ENCODE measurements at places on chromosomes 2 and 18. TPM values are rescaled to one million over a fixed set of nuclear protein-coding genes. Genes with fewer than 3 reads are reported as not detected.
A peak's percentile ranks its signal among the peaks of the same experiment; 100 is the strongest.

DNA sequence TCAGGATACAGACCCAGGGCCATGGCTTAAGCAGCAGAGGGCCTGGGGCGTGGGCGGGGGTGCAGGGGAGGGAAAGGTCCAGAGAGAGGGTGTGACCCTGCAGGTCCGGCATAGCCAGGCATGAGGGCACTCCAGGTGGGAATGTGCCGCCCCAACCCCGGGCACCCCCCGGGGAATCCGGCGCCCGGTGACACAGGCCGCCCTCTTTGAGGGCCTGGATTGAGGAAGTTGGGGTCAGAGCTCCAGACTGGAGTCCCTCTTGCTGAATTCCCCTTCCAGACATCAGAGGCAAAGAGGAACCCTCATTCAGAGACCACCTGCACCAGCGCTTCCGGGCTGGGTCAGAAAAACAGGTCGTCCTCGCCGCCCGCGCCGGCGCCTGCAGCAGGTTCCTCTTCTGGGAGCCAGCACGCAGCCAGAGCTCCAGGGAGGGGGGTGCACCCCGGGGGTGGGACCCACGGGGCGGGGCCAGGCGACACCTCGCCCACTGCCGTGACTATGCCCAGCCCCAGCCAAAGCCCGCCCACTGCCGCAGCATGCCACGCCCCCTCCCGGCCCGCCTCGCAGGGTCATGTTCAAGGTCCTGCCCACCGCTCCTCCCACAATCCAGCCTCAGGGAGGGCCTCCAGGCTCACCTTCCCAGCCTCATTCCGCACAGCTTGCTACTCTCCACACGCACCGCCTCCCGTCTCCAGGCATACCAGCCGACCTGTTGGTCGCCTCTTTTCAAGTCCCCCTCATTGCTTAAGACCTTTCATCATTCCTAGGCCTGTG lies 98.3 kb upstream of the ID2 start:
- DNase-seq, result peak; percentile 99

GRCh38 chr18:28635530-28635929 lies 458.6 kb upstream of the CDH2 start:
- DNase-seq, result no peak

- no peak for DNase-seq
Observed at GRCh38 chr2:18455236-18455862, 105.1 kb downstream of the RDH14 start.

DNA sequence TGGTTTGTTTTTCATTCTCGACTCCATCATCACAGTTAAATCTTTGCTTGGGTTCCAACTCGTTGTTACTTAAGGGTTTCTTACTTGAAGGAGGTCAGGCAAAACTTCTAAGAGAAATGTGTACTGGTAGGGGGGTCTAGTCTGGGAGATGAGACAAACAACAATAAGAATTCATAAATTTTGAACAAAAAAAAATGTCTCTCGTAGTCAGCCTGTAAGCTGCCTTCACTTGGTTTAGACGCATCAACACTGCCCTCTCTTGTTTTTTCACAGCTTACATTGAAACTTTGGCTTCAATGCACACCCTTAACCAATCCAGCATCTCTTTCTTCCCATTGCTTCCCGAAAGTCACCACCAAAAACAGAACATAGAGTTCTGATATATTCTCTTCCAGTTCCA lies 576.4 kb upstream of the PIK3C3 start:
- DNase-seq, result no peak

DNA sequence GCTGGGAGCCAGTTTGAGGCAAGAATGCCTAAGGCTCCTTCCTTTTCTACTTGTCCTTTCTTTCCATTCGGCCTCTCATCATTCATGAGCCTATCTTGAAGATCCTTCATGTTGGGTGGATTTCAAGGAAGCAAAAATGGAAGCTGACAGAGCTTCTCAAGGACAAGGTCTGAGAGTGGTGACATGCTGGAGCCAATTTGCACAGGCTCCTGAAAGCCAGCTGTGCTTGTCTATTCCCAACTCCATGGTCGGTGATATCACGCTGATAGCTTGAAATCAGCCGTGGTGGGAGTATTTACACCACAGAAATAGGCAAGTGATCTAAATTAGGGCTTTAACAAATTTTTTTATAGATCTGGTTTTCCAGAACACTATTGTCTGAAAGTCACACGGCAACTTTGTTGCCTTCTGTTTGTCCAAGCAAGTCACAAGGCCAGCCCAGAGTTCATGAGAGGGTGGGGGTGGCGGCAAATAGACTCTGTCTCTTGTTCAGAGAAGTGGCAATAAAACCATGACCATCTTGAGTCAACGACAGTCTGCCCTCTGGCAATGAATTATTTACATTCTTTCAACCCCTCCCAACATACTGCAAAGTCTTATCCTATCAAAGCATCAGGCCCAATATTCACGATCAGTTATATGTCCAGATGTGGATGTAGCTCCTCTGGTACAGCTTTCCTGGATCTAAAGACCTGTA lies 49.9 kb upstream of the SLC35F5 start:
- DNase-seq, result no peak

- peak; percentile 30 for DNase-seq
Observed at GRCh38 chr18:26804519-26804918, 61.0 kb downstream of the AQP4 start.

GRCh38 chr18:22409445-22409844 lies 8.3 kb downstream of the CTAGE1 start:
- no peak for DNase-seq

- no peak for DNase-seq
Observed at GRCh38 chr2:233063269-233063975, 3.3 kb downstream of the INPP5D start.

GRCh38 chr2:203461746-203462145 lies 73.4 kb downstream of the RAPH1 start:
- DNase-seq, result no peak

DNA sequence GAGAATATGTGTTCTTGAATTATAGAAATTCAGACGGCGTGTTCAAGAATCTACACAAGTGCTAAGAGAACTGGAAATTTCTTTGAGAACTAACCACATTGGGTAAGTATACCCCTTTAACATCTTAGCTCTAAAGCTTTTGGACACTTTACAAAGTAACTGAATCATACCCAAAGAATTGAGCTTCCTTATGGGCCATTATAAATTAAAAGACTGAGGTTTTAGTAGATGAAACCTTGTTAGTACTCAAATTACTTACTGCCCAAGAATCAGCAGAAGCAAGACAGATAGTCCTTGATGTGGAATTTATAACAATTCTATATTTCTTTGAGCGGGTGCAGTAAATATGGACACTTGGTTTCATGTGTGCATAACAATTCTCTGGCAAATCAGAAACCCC lies 168.3 kb downstream of the PRPF40A start:
- DNase-seq, result no peak

- DNase-seq, result no peak
Observed at GRCh38 chr2:175832866-175833265, 169.2 kb downstream of the LNPK start.

- no peak for DNase-seq
Observed at GRCh38 chr2:9652898-9653479, 22.2 kb upstream of the YWHAQ start.

DNA sequence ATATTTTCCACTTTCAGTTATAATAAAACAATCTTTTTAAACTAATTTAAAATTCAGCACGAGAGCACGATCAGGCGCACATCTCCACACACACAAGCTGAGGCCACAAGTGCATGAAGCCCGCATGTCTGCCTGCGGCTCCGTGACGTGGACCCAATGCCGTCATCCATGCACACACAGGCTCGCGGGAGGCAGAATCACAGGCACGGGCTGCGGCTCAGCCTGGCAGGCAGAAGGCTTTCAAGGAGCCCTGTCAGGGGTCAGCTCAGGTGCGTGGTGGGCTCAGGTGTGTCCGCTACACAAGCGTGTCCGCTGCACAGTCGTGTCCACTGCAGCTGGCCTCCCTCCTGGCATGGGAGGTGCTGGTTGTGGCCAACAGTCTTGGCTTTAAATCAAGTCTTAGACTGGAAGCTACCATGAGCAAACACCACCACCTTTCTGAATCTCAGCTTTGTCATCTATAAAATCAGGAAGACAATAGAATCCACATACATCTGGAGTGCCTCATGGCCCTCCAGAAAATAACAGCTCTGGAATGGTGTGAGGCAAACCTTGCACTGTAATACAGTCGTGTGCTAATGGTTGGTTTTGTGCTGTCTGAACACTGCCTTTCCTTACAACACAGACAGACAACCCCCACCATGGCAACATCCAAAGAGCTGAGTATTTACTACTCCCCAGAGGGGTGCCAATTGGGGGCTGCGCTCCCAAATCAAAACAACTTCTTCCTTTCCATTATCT lies 210.1 kb downstream of the NDUFA10 start:
- DNase-seq, result peak; percentile 59

- no peak for DNase-seq
Observed at GRCh38 chr2:207148020-207148419, 17.7 kb downstream of the KLF7 start.

DNA sequence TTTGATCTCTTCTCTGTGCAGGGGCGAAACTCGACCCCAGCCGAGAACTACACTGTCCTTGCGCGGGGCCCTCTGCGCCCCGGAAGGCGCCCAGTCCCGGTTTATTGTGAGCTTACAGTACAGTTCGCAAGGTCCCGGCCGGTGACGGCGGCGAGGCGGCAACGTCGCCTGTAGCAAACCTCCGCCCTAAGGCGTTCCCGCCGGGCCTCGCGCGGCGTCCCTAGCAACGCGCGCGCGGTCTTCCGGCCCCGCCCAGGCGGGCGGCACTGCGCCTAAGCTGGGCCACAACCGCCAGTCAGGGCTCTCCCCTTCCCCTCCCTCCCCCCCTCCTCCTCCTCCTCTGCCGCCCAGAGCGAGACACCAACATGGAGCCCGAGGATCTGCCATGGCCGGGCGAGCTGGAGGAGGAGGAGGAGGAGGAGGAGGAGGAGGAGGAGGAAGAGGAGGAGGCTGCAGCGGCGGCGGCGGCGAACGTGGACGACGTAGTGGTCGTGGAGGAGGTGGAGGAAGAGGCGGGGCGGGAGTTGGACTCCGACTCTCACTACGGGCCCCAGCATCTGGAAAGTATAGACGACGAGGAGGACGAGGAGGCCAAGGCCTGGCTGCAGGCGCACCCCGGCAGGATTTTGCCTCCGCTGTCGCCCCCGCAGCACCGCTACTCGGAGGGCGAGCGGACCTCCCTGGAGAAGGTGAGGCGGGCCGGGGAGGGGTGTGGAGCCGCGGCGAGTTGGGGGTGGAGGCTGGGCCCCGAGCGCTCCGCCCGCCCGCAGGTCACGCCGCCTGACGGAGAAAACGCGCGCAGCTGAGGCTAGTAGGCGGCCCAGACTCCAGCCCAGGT lies at the start of gene ALMS1:
Gene ALMS1, plus strand, starts transcription at position 333 of the 838 bp plus-strand sequence. Its CDS starts 33 bp downstream, at position 366.
- peak; percentile 88 for DNase-seq

- no peak for DNase-seq
Observed at GRCh38 chr2:226426292-226426736, 373.3 kb downstream of the IRS1 start.

Gene MYCN
- 8.1 TPM for total RNA-seq

Gene KANSL1L
- total RNA-seq, result 114 TPM

Gene KLHL14
- 31.6 TPM for total RNA-seq

Gene SRSF7
- total RNA-seq, result 80.8 TPM

Gene BIRC6
- total RNA-seq, result 242 TPM

Gene CLIP4
- 194 TPM for total RNA-seq

Gene UGT1A4
- 0.56 TPM for total RNA-seq
